Brain microvascular endothelial cell (primary cell): ENCODE measurements at places on chromosomes 2 and 18.

- DNase-seq, result no peak
Observed at GRCh38 chr2:134670955-134671354, 47.8 kb downstream of the TMEM163 start.

- no peak for DNase-seq
Observed at GRCh38 chr2:174623106-174623637, 25.6 kb upstream of the WIPF1 start.

DNA sequence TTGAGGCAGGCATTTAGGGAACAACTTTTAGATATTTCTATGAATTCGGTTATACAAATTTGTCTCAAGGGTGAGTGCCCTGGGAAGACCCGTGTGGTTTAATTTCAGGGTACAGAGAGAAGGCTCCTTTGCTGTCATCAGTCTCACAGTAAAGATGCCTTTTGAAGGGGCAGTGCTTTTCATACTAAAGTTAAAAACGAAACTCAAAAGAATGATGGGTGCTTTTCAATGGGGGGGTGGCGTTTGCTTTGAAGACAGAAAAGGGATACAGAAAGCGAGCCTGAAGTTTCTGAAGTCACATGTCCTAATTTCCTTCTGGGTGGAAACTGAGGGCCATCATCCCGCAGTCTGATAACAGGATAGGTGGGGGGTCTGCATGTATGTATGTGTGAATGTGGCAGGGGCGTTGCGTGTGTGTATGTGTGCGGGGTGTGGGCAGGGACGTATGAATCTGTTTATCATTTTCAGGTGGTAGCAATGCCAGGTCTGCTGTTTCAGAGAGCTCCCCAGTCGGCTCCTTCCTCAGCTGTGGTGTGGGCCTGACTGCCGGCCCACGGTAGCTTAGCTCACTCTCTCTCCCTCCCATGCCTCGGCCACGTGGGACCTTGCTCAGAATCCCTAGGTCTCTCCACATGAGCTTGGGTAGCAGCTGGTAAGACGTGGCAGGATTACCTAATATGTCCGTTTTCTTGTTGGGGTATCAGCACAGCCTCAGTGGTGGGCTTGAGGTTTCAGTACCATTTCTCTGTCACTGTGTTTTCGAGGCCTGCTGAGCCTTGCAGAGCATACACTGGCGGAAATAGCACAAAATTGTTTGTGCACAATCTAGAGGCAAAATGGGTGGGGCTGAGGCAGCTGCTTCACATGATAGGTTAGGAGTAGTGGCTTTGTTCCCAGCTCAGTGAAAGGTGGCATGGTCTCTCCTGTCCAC is 32.7 kb downstream of the ARHGAP25 start:
- DNase-seq, result no peak

GRCh38 chr2:206480620-206481019 is 37.3 kb downstream of the ADAM23 start:
- no peak for DNase-seq

DNA sequence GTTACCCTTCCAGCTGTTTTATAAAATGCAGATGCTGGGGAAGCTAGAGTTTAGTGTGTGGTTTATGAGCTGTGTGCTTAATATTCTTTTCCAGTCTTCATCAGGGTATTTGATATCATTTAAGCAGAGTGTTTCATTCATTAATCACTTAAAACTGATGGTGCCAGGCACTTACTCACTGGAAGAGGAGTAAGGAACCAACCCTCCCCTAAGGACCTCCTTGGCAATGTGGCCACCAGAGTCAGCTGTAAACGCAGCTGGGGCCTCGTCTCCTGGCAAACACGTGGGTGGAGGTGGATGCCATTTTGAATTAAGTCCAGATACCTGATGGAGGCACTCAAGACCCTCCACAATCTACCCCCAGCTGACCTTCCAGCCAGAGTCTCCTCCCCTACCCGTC is 331.6 kb downstream of the CLIP4 start:
- no peak for DNase-seq

- DNase-seq, result no peak
Observed at GRCh38 chr2:77567723-77568122, 45.5 kb upstream of the LRRTM4 start.

DNA sequence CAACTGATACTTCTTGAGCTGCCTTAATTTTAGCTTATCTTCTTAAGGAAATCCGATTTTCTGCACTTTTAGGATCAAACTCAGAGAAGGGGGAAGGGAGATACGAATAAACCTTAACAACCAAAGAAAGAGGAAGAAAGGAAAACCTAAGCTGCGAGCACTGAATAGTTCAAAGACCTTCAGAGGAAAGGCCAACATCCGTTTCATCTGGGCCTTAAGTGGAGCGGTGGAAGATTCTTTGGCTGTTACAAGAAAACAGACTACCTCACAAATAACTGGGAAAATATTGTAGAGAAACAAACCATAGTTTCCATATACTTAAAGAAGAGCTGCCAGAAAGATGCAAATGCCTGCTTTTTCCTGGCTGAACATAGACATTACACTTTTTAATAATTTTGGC is 43.6 kb downstream of the VIT start:
- no peak for DNase-seq

DNA sequence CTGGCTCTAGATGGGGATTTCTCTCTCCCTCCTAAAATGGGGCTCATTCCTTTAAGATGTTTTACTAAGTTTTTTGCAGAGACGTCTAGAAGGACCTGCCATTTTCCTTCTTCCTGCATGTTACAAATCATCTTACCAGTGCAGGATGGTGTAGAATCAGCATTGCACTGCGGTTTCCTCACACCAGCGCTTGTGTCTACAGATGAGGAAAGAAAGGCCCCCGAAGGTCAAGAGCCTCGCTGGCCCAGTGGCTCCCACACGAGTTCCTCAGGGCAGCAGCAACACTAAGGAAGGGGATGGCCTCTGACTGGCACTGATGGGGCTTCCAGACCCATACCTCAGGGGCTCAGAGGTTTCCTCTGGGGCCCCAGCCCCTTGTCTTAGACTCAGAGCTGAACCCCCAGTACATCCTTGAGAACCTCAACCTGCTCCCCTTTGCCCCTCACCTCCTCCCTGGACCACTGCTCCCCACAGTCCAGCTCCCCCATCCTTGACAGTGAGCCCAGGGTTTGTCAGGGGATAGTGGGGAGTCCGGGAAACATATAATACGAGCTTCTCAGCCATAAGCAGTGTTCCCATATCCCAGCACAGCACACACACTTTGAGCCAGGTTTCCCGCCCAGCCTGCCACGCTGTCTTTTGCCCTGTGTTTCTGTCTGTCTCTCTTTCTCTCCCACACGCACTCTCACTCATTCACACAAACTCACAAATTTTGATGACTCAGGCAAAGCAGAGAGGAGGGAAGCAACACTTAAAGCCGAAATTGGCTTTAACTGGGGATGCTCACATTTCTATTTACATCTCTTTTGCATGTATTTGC is 29.4 kb downstream of the ZFP36L2 start:
- no peak for DNase-seq

- DNase-seq, result no peak
Observed at GRCh38 chr18:45111502-45111848, 430.8 kb downstream of the SETBP1 start.

DNA sequence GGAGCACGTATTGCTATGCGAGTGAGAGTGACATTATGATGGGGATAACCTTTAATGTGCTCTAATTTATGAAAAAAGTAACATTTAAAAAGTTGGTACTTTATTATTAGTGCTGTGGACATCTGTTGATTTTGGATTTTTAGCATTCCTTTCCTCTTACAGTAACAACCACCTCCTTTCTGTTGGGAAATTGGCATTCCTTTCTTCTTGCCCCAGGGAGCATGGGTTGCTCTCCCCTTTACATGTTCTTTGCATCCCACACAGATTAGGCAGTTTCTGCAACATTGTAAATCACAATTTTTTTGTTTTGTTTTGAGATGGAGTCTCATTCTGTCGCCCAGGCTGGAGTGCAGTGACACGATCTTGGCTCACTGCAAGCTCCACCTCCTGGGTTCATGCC is 300.2 kb downstream of the LPIN1 start:
- no peak for DNase-seq
